Kidney (tissue), 22 donors: ENCODE measurements at places on chromosomes 5 and 9.
A peak's percentile ranks its signal among the peaks of the same experiment; 100 is the strongest.

GRCh38 chr5:72383726-72384125, 63.6 kb downstream of the PTCD2 start:
- no peak for DNase-seq

- DNase-seq, result peak; percentile 91
Measured at GRCh38 chr9:133742849-133743444, 4.8 kb upstream of the SARDH start.

- no peak for DNase-seq
Measured at GRCh38 chr5:42499016-42499415, 75.8 kb downstream of the GHR start.

DNA sequence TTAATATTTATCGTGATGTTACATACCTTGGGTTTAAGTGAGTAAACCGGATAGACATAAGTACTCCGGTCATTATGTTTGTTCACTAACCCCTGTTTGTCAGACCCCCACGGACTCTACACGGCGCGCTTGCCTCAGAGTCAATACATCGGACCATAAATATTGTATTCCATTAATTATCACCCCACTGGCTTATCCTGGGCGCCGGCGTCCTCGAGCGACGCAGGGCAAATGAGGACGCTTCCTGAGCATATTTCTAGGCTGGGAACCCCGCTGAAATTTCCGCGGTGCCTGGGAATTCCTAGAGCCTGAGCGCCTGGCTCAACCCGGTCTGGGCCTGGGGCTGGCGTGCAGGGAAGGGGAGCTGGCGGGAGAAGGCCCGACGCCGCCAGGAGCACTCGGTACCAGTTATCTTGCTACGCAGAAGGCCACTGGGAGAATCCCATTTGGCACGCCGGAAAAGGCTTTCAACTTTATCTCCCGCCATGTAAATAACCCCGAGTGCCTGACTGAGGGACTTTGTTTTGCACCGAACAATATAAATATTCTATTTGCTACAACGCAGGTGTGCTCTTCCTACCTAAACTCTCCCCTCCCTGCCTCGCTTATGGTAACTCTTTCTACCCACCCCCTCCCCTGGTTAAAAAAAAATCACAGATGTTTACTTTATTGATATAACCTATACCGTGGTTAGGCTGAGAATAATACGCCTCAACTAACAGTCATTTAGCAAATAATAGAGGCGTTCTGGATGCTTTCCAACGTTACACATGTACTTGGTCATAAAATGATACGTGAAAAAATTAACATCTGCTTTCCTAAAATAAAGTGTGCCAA, 19.4 kb downstream of the NR2F1 start:
- DNase-seq, result peak; percentile 51
